ENCODE measurements at places on chromosomes 4 and X.

GRCh38 chr4:106080376-106080775 lies 185.1 kb downstream of the NPNT start:
- no peak for DNase-seq

- DNase-seq: no peak
These were observed 41.1 kb upstream of the PPARGC1A start for GRCh38 chr4:23930750-23931488.

DNA sequence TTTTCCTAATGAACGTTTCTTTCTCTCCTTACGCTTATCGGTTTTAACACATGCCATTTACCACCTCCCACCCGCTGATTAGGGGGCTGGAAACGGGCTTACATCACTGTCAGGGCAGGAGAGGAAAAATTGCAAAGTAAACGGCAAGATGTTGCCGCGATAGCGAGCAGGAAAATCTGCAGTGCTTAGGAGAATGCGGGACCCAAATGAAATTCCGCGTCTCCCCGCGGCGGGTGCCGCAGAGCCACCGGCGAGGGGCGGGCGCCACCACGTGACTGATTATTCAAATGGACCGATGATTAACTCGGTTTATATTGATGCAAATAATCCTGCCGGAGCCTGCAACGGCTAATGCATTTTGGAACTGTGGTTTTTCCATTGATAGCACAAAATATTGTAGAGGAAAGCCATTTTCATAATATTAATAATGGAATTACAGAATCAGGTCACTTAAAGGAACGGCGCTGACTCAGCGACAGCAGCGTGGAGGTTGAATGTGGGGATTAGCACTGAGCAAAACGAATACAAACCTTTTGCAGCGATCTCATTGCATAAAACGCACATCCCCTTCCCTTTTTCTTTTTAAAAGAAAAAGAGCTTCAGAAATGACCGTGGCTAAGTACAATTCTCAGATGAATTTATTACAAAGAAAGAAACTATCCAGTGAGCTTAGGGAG lies 224.2 kb downstream of the STIM2 start:
- DNase-seq: no peak

GRCh38 chr4:123744664-123745290 lies 348.2 kb downstream of the SPRY1 start:
- DNase-seq: no peak

DNA sequence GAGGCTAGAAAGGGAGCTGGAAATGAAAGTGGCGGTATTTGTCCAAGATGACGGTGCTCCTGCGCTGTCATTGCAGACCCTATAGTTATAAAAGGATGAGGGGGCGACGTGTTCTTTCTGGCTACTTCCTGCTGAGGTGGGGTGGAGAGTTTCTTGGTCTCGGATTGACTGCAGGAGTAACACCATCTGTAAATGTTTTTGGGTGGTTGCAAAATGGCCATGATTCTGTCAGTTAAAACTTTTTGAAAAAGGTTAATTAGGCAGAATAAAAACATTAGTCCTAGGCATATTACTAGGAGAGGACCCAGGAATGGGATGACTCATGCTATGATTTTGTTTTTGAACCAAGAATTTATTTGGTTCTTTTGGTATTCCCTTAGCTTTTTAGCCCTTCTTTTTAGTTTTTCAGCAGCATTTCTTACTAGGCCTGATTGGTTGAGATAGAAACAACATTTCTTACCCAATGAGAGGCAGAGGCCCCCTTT lies 53.1 kb downstream of the USP11 start:
- no peak for DNase-seq

DNA sequence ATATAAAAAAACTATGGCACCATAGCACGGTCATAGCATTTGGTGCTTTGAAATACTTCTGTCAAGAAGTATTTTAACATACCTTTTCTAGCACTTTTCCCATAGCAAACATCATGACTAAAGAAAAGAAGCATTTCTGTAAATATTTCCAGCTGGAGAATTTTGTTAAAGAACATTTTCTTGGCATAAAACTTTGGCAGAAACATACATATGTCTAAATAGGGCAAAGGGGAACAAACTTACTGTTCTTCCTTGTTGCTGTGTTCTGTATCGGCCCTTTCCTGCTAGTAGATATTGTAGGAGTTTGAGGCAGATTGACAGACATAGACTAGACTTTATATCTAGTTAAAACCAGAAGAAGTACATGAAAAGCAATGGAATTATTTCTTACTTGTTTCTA lies 2368.5 kb downstream of the PCDH7 start:
- no peak for DNase-seq

All from CD8-positive, alpha-beta T cell (primary cell).